ENCODE measurements at places on chromosomes 3 and 15.

GRCh38 chr3:48856469-48856868 lies 8.8 kb upstream of the PRKAR2A start:
- no peak for DNase-seq
- peaks cover 10% of the 10 kb centered on the region for H3K36me3 ChIP-seq
- no peaks in the 10 kb centered on the region for H3K27me3 ChIP-seq
- no peak overlapping the region for H3K27ac ChIP-seq

DNA sequence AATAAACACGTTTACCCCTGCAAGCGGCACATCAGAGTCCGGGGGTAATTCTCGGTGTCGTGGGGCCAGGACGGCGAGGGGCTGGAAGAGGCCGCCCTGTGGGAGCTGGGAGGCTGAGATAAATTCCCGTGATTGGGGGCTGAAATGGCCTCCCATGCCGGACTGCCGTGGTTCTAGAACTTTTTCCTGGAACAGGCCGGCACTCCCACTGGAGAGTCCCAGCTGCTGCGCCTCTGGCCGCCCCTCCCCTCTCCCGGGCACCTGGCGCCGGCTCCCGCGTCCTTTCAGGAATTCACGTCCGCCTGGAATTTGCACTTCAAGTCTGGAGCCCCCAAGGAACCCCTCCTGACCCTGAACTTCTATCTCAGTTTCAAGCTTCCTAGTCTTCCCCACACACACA lies 10.8 kb upstream of the LRRC2 start:
- no peak overlapping the region for H3K4me3 ChIP-seq
- H3K27me3 ChIP-seq, result no peaks in the 10 kb centered on the region
- H3K27ac ChIP-seq, result no peak overlapping the region

- H3K4me1 ChIP-seq, result no peaks in the 10 kb centered on the region
- H3K27me3 ChIP-seq, result no peaks in the 10 kb centered on the region
- H3K27ac ChIP-seq, result no peak overlapping the region
- no peaks in the 10 kb centered on the region for H3K36me3 ChIP-seq
These were observed 224.3 kb upstream of the NR2F2 start for GRCh38 chr15:96106181-96106580.

GRCh38 chr3:27559381-27559780 lies 75.2 kb upstream of the SLC4A7 start:
- H3K27ac ChIP-seq, result no peak overlapping the region
- H3K36me3 ChIP-seq, result no peaks in the 10 kb centered on the region
- H3K4me3 ChIP-seq, result no peak overlapping the region
- no peaks in the 10 kb centered on the region for H3K4me1 ChIP-seq

DNA sequence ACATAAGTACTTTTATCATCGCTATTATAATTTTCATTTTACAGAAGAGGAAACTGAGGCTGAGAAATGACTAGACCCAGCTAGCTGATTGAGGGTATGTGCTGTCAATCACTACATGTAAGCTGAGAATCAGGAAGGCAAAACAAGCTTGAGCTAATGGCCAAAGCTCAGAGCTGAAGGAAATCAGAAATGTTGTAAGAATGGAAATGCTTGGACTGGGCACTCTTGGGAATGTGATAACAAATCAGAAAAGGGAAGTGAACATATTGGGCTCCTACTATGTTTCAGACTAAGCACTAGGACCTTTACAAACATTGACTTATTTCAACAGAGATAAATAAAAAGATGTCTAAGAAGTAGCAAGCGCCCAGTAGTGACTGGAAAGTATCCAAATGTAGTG lies 33.8 kb upstream of the BOC start:
- no peak for DNase-seq
- H3K27ac ChIP-seq, result no peak overlapping the region
- no peaks in the 10 kb centered on the region for H3K4me1 ChIP-seq
- no peaks in the 10 kb centered on the region for H3K36me3 ChIP-seq
- no peaks in the 10 kb centered on the region for H3K27me3 ChIP-seq
- no peak overlapping the region for H3K4me3 ChIP-seq

GRCh38 chr15:47768735-47769134 lies 51.4 kb downstream of the SEMA6D start:
- H3K27me3 ChIP-seq, result no peaks in the 10 kb centered on the region
- DNase-seq, result no peak
- no peak overlapping the region for H3K4me3 ChIP-seq
- no peaks in the 10 kb centered on the region for H3K4me1 ChIP-seq

DNA sequence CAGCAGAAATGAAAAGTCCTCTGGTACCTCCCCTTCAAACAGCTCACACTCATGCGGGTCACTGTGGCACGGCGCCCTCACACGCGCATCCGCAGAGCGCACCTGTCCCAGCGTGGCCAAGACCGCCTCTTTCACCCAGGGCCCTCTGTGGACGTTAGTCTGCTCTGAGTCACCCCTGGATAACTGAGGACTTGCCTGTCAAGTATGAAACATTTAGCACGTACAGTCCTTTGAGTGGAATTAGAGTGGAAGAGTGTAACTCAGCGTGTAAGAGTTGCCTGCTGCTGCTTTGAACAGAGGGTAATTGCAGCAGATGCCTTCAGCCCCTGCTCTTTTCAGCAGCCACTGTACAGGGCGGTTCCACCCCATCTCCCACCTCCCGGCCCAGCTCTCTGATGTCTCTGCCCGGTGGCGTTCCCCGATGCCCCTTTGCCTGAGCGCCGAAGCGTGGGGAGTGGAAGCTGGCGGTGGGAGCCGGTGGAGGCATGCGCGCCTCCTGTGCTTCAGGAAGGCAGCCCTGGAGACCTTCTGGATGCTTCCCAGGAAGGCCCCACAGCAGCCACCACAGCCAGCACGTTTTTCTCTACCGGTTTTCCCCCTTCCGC lies 23.0 kb downstream of the CPN2 start:
- peaks cover 27% of the 10 kb centered on the region for H3K4me1 ChIP-seq
- H3K27ac ChIP-seq, result no peak overlapping the region
- no peak overlapping the region for H3K4me3 ChIP-seq

- no peak overlapping the region for H3K4me3 ChIP-seq
- H3K4me1 ChIP-seq, result no peaks in the 10 kb centered on the region
- H3K36me3 ChIP-seq, result no peaks in the 10 kb centered on the region
- DNase-seq, result no peak
These were observed 173.8 kb downstream of the TCF12 start for GRCh38 chr15:57092252-57092651.

DNA sequence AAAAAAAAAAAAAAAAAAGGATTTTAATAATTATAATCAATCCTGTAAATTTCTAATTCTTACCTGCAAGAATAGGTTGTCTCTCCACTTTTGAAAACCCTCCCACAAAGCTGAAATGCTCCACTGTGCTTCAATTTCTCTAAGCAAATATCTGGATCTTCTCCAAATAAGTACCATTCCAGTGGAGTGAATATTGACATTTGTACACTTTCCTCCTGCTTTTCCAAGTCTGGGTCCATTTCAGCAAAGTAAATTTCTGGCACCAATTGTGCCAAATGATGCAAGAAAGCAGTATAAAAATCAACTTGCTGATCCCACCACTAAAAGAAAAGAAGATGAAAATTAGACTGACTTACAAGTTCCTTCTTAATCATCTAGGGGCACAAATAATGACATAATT lies 19.9 kb downstream of the UBR1 start:
- peaks cover 9% of the 10 kb centered on the region for H3K36me3 ChIP-seq
- DNase-seq, result no peak
- no peak overlapping the region for H3K4me3 ChIP-seq
- no peaks in the 10 kb centered on the region for H3K27me3 ChIP-seq
- H3K4me1 ChIP-seq, result no peaks in the 10 kb centered on the region
- no peak overlapping the region for H3K27ac ChIP-seq

Measured in right lobe of liver (tissue), 6 donors.